Stimulated activated CD4-positive, alpha-beta T cell treated with anti-CD3 and anti-CD28 coated beads, Interleukin-4, amount 100 ng/mL, for 4 hours (primary cell): ENCODE measurements at places on chromosomes 6 and 20.

GRCh38 chr6:123802351-123802696 lies 1.3 kb upstream of the NKAIN2 start:
- no peak for DNase-seq

DNA sequence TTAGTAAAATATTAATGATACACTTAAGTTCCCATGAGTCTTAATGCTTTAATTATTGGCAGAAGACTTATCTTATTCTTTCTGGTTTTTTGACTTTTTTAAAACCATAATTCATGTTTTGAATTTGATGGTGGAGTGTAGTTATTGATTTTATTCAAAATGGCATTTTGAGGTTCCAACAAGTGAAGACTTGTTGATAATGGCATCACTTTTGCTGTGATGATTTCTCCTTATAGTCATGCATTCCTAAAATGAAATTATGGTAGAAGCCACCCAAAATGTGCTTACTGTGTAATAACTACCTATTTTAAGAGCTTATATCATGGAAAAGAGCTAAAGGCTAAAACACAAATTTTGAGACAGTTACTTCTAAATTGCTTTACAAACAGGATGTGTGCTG lies 2.2 kb downstream of the DOP1A start:
- no peak for DNase-seq

- DNase-seq: no peak
These were observed 79.4 kb downstream of the JAG1 start for GRCh38 chr20:10594296-10594868.

GRCh38 chr6:119768201-119768600 lies 418.6 kb upstream of the MAN1A1 start:
- DNase-seq: no peak

DNA sequence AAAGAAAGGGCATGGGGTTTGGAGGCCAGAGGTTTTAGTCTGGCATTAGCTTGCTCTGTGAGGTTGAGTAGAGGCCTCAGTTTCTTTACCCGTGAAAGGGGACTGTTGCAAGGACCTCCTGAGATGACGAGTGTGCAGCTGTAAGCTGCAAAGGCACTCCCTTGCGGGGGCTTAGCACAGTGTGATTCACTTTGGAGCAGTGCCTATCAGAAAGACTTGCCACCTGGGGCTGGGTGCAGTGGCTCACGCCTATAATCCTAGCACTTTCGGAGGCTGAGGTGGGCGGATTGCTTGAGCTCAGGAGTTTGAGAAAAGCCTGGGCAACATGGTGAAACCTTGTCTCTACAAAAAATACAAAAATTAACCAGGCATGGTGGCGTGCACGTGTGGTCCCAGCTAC lies 7.5 kb upstream of the BAK1 start:
- no peak for DNase-seq

DNA sequence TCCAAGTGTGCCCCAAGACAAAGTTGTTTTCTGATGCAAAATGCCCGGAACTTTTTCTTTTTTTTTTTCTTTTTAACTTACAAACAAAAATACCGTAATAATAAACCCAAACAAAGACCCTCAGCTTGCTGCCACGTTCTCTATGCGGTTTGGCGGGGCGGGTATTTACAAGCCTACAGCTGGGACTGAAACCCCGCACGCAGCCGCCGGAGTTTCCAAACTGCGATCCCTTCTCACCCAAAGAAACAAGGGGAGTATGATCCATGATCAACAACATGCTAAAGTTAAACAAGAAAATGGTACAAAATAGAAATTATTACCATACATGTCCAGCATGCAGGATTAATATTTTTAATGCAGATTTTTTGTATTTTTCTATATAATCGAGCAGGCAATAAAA lies 2.1 kb downstream of the MAFB start:
- no peak for DNase-seq

- DNase-seq: no peak
These were observed 36.1 kb upstream of the THBS2 start for GRCh38 chr6:169289619-169290339.

DNA sequence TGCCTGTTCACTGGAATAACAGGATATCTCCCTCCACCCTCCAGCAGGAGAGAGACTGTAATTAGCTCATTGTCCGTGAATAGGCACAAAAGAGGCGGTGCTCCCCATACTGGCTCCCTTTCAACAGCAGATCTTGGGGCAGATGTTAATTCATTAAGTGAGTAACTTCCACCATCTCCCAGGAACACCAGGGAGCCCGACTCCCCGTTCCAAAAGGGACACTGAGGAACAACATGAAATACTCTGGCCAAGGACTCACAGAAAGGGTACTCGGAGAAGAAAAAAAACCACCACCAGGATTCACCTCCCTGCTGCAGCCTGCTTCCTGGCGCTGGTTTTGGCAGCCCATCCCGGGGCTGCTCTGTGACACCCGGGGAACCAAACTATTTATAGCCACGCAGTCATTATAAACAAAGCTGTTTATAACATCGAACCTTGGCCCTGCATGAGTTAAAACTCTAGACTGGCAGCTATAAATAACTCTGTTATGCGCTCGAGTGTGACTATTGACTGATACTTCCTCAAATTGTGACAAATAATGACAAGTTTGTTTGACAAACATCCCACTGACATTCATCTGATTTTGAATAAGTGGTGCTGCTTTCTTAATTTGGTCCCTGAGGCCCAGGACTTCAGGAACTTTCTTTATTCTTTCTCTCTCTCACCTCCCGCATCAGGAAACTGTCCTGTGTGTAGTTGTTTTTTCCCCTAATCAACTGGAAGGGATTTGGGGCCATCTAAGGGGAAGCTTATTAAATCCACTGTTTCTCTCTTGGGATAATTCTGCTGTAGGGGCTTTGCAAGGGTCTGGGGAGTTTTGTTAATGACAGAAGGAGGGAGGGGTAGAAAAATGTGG lies 521.6 kb downstream of the CD83 start:
- no peak for DNase-seq

- DNase-seq: no peak
These were observed 22.2 kb upstream of the VAPB start for GRCh38 chr20:58366866-58367265.

GRCh38 chr6:123526128-123526527 lies 110.6 kb downstream of the TRDN start:
- DNase-seq: no peak

GRCh38 chr6:136137008-136137692 lies 113.0 kb downstream of the MTFR2 start:
- no peak for DNase-seq

DNA sequence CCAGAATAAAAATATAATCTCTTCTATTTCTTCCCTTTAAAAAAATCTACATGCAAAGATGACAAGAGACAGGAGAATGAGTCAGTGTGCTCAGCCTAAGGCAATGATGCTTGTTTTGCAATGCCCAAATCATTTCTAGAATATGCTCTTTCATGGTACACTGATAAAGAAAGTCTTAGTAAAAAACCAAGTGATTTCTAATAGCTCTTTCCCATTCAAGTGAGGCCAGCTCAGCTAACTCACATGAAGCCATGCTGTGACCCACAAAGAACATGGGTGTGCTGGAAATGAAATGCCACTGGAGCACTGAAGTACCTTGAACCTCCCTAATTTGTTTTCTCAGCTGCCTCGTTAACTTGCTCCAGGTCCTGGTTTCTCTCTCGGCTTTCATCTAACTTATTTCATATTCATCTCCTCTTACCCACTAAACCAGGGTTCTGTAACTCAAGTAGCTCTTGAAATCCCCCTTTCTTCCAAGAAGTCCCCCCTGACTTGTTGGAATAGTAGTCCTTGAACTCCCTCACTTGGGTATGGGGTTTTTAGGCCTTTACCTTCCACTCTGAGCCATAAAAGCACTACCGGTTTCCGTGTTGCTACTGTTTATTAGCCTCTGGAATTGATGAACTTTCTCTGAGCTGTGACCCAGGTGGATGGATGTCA lies 92.7 kb downstream of the IRF4 start:
- no peak for DNase-seq

- no peak for DNase-seq
These were observed 9.0 kb downstream of the OR2B6 start for GRCh38 chr6:27966044-27966443.

- no peak for DNase-seq
These were observed 211.3 kb downstream of the ARID1B start for GRCh38 chr6:156988276-156989158.

DNA sequence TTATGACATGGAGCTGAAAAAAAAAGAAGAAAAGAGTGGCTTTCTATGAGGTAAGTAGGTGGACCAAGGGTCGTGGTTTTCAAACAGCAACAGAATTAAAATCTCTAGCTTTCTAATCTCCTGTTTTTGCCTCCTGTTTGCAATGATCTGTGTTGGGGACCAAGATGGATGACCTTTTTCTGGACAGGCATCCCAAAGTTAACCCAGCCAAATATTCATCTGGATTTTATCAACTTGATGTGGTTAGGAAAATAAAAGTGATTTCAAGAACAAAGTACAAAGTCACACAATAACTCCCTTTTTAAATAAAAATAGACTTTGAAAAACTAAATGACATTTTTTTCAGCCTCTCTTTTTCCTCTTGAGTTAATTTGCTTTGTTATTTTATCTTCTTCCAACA lies 282.1 kb upstream of the PRDM1 start:
- no peak for DNase-seq

- DNase-seq: no peak
These were observed 363.2 kb downstream of the QKI start for GRCh38 chr6:163777716-163778115.

DNA sequence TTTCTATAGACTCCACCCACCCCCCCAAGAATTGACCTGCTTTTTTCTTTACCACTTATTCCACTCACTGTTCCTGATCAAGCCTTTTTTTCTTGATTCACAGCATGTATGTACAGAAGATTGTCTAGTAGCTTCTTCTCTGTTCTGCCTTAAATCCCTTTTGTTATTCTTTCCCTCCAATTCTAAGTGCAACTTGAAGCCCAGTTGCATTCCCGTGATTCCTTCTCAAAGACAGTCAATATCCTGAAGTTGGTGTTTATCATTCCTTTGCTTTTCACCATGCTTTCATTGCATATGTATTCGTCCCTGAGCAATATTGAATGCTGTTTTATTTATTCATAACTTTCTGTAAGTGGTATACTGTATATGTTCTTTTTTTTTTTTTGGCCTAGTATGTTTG lies 21.0 kb downstream of the XRN2 start:
- DNase-seq: no peak

DNA sequence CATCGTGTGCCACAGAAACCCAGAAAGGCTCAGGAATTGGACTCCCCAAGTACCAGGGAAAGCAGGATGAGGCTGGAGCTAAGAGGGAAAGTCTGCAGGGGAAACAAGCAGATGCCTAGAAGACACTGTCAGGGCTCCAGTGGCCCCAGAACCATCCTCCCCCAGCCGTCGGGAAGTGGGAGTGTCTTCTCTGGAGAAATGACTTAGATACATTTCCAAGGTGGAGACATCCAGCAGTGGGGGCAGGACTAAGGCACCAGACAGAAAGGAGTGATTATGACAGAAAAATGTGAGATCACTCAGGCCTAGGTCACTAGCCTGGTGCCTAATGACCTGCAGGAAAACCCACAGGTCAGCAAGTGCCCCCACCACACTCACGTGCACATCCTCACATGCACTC lies 36.0 kb upstream of the VSX1 start:
- no peak for DNase-seq

DNA sequence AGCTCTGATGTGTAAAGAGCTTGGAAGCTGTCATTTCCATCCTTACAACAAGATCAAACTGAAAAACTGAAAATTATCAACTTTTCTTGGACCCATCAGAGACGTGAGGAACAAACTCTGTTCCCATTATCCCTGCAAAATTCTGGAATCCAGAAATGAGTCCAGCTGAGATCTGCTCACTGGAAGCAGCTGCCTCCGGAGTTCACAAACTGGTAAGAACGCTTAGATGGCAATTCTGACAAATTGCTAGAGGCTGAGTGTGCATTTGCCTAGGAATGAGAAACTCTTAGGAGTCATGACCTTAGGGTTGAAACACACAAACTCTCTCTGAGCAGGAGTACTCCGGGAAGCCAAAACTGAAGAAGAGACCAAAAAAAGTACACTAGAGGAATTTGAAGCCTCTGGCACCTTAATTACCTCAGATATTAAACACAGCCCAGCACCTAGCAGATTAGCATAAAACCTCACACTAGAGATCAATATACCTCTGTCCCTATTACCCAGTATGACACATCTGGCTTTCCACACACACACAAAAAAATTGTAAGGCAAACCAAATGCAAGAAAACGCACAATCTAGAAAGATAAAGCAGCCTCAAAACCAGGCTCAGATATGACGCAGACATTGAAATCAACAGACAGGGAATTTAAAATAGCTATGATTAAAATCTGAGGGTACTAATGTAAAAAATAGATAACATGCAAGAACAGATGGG lies 233.5 kb upstream of the SGK1 start:
- no peak for DNase-seq

GRCh38 chr6:2693231-2693630 lies 57.5 kb downstream of the MYLK4 start:
- no peak for DNase-seq

DNA sequence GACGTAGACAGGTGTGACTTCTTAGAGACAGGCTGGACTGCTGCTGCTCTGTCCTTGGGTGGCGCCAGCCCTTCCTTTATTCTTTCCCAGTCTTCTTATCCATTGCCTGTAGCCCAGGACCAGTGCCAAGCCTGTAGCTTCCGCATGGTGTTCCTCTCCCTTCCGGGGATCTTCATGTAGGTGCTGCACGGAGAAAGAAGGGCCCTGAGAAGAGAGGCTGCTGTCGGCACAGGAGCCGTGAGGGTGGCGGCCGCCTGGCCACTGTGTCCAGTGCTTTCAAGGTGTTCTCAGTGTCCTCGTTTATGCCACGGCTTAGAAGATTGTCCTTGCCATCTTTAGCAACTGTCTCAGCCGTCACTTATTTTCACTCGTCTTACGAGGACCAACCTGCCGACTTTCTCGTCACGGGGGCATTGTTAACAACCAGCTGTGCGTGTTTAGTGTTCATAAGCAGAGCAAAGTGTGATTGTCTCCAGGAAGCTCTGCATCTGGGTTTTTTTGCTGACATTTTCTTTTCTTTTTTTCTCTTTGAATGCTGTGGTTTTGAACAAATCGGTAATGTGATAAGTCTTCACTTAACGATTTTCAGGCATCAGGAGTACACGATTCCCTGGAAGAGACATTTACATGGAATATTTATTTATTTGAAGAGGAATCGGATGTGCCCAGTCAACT lies 61.2 kb downstream of the PPP1R14C start:
- DNase-seq: no peak

- DNase-seq: no peak
These were observed 7.9 kb upstream of the SOD2 start for GRCh38 chr6:159700970-159701369.

DNA sequence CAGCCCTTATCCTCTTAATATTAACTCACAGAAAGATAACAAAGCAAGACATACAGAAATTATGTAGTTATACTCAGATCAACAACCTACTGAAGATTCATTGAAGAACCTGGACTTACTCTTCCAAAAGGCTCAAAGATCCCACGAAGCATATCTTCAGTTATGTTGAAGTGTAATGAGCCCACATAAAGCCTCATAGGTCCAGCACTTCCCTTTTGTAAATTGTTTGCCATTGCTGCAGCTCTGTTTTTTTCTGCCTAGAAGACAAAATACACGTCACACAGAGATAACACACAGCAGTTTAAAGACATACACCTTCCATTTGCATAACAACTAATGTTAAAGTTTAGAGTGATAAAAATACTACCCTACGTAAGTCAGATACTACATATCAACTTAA lies 20.4 kb downstream of the RBM39 start:
- no peak for DNase-seq
